ENCODE measurements at places on chromosomes 7 and 10.
A peak's percentile ranks its signal among the peaks of the same experiment; 100 is the strongest.

GRCh38 chr10:8568401-8568800, 513.9 kb downstream of the GATA3 start:
- no peak for DNase-seq

- no peak for DNase-seq
Measured at GRCh38 chr10:79045566-79046175, 23.1 kb upstream of the ZMIZ1 start.

GRCh38 chr7:151822541-151823181, 54.3 kb downstream of the PRKAG2 start:
- DNase-seq: no peak

DNA sequence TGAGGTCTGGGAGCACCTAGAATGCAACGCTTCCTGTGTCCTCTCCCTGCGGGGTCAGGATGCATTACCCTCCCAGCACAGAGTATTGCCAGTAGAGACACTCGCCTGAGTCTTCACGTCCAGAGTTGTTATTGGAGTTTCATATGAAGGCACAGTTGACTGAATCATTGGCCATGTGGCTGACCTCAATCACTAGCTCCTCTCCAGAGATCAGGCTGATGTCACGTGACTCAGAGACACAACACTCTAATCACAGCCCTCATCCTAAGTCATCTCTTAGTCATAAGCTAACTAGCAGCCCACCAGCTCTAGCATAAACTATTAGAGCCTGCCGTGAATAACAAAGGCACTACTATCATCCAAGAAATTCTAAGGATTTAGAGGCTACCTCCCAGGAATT, 107.8 kb downstream of the HECW1 start:
- no peak for DNase-seq

- no peak for DNase-seq
Measured at GRCh38 chr7:11216276-11216675, 242.6 kb downstream of the PHF14 start.

- peak; percentile 57 for DNase-seq
Measured at GRCh38 chr7:8155836-8156235, 106.1 kb downstream of the ICA1 start.

DNA sequence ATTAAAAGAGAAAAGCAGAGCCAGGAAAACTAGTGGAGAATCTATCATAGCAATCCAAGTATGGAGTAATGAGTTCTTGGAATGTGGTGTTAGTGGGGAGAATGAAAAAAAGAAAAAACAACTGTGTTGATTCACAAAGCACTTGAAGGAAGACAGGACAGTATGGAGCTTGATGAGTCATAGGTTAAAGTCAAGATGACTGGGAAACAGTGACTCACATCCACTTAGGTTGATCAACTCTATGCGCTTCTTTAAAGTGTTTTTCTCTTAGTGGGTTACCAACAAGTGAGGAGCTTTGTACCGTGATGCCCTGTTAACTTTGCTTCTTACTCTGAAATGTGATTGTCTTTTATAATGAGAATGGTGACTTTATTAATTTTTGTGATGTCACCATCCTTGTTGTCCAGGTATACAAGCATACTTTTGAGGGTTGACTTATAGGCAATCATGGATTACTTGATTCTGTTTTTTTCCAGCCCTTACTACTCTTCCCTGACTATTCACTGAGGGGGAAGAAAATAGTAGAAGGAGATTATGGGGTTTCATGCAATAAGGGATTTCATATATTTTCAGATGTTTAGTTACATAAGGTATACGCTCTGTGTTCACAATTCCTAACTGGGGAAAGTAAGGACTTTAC, 32.1 kb upstream of the MDFIC start:
- no peak for DNase-seq

GRCh38 chr7:39062811-39063210, 85.1 kb downstream of the POU6F2 start:
- no peak for DNase-seq

DNA sequence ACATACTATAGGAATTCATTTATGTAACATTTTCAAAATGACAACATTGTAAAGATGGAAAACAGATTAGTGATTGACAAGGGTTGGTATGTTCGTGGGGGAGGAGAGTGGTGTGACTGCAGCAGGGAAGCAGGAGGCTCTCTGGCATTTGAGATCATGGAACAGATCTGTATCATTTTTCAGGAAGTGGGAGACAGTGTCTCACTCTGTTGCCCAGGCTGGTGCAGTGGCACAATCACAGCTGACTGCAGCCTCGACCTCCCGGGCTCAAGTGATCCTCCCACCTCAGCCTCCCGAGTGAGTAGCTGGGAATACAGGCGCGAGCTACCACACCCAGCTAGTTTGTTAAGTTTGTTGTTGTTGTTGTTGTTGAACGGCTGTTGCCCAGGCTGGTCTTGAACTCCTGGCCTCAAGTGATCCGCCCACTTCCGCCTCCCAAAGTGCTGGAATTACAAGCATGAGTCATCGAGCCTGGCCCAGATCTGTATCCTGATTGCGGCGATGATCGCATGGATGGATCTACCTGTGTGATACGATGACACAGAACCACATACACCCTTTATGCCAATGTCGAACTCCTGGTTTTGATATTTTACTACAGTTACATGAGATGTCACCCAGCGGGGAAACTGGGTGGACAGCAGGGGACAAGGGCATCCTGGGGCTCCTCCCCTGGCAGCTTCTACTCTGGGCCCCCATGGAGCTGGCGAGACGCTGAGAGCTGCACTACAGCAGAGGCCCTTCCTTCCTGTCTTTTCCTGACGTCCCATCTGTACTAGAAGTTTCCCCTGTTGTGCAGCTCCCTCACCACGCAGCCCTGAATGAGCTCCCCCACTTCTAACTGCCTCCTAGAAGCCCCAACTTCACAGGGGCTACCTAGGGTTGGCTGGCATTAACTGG, 12.3 kb upstream of the CYTH3 start:
- DNase-seq: no peak

- DNase-seq: no peak
Measured at GRCh38 chr10:99412099-99412498, 18.3 kb downstream of the GOT1 start.

DNA sequence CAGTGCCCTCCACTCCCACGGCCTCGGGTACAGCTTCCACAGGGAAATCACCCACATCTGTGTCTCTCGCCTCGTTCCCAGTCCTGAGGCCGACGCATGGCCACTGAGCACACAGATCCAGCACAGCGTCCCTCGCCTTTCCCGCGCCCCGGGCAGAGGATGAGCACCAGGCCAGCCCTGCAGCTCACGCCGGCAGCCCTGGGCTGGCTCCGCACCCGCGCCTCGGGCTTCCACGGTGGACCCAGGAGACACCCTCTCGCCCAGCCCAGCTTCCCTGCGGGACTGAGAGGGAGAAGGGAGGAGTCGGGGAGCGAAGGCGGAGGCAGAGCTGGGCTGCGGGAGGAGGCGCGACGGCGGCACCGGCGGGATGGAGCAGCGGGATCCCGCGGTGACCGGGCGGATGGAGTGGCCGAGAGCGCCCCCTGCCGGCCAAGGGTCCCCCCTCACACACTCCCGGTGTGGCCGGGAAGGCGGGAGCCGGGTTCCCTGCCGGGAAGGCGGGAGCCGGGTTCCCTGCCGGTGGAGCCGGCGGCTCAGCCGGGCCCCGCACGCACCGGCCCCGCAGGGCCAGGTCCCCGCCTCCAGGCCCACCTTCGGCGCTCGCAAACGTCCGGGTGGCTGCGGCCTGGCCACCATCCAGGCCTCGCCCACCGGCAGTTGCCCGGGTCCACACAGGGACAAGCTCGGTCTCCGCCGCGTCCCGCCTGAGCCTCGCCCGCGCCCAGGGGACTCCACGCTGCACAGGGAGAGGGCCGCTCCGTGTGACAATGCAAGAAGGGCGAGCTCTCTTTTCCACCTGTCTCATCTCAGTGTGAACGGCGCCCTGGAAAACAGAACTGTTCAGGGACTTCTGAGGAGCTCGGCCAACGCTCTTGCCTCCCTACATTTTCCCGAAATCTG, 110.3 kb upstream of the LANCL2 start:
- peak; percentile 83 for DNase-seq

- no peak for DNase-seq
Measured at GRCh38 chr7:128022631-128023532, 8.4 kb downstream of the LRRC4 start.

- DNase-seq: no peak
Measured at GRCh38 chr7:31788883-31789680, 102.1 kb downstream of the PPP1R17 start.

DNA sequence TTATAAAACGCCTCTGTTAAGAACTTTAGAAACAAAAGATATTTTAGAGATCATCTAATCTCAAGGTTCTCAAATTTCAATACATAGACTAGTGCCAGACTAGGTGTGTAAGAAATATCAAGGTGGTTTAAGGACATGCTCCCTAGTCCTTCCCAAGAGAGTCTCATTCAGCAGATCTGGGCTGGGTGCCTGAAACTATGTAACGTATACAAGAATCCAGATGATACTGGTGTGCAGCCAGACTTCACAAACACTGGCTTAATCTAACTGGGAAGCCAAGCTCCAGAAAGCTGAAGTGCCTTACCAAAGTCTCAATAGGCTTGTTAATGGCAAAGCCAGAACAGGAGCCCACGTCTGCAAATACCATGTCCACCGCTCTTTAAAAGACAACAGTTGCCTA, 105.0 kb upstream of the AMPH start:
- no peak for DNase-seq

GRCh38 chr10:77251297-77252013, 386.2 kb downstream of the KCNMA1 start:
- no peak for DNase-seq

DNA sequence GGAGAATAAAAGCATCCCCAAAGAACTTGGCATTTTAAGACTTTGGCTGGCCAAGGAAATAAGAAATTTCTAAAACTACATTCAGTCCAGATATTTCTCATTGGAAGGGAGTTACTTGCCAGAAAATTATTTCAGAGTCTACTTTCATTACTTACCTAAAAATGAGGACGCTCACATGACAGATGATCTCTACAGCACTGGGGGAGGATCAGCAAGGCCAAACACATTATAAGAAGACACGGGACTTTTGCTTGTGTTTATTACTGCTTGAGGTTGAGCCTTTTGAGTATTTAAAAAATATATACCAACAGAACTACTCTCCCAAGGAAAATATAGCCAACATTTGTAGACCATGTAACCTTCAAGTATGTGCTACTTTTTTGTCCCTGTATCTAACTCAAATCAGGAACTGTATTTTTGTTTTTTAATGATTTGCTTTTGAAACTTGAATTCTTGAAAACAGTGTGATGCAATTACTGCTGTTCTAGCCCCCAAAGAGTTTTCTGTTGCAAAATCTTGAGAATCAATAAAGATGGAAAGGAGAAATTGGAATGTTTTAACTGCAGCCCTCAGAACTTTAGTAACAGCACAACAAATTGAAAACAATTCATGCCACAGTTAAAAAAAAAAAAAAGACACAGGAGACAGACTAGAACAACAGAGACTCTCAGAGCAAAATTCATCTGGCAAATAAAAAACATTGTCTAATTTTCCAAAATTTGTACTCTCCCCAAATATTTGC, 128.1 kb downstream of the ZNF438 start:
- DNase-seq: no peak

- DNase-seq: no peak
Measured at GRCh38 chr10:42790835-42791234, 8.2 kb downstream of the BMS1 start.

DNA sequence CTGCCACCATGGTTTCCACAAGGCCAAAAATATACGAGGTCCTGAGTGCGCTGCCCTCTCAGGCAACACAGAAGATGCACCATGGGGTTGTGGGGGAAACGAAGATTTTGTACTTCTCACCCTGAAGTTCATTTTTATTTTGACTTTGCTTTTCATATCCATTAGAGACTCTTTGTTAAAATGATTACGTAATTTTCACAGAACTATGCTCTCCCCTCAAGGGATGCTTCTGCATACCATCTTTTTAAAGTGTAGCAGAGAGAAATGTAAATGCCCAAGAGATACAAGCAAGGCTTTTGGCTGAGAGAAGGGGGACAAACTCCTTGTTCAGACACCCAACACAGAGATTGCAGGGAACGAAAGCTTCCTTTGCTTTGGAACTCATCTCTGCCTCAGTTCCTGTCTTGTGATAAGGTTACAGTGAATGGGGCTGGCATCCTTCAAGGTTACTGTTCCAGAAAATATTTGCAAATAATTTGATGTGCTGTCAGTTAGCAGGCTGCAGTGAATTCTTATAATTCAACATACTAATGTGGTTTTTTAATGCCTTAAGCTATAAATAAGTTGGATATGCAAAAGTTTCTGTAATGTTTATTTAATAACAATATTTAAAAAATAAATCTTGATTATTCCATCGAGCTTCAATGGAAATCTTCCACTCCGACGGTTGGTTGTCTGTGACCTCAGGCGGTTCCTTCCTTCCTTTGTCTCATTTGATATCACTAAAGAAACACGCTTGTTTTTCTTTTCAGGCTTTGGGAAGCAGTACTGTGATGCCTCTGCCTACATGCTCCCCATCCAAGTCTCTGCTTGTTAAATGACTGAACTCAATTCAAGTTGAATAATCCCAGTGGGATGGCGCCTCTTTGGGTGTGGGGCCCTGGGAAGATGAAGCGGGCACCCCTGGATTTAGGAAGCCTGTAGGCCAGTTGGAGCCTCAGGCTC, 209.3 kb upstream of the CTBP2 start:
- DNase-seq: no peak

- no peak for DNase-seq
Measured at GRCh38 chr10:124343351-124344265, 75.1 kb downstream of the OAT start.

DNA sequence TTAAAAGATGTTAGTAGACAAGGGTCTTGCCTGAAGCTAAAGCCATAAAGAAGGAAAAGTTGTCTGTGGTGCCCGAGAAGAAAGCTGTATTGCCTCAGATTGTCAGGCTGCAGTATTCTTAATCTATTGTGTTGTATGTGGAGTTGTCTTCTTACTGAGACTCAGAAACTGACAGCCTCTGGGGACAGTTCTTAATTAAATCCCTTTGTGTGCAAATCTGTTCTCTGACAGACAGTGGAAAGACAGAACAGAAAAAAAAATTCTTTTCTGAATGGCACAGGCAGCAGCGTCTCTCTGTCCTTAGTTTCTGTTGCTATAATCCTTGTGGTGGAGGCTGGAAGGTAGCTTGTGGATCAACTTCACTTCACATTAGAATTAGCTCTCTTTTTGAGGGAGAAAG, 16.8 kb downstream of the VWC2 start:
- no peak for DNase-seq

GRCh38 chr7:22200238-22200637, 156.7 kb downstream of the RAPGEF5 start:
- DNase-seq: no peak

DNA sequence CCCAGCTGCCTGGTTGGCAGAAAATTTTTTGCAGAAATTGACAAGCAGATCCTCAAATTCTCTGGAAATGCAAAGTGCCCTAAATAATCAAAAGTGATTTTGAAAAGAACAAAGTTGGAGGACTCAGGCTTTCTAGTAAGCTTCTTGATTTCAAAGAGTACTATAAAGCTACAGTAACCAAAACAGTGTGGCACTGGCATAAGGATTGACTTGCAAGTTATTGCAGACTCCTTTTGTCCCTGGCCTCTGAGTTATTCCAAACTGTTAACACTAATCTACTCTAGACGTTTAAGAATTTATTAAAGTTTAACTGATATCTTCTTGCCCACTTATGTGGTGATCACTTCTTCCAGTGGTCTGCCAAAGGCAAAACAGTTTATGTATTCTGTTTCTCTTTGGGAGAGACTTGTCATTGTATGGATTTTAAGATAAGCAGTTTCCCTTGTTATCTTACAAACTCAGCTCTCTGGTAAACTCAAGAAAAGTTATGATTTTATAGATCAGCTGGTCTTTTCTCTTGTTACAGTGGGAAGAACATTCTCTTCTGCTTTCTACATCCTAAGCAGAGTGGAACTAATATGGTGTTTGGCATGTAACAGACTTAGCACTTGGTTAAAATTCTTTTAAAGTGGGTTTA, 41.4 kb downstream of the LOXL4 start:
- DNase-seq: no peak

Measured in NCI-H1417 (cell line).